Fibroblast of skin of left biceps (primary cell): ENCODE measurements at places on chromosomes 4 and X.

DNA sequence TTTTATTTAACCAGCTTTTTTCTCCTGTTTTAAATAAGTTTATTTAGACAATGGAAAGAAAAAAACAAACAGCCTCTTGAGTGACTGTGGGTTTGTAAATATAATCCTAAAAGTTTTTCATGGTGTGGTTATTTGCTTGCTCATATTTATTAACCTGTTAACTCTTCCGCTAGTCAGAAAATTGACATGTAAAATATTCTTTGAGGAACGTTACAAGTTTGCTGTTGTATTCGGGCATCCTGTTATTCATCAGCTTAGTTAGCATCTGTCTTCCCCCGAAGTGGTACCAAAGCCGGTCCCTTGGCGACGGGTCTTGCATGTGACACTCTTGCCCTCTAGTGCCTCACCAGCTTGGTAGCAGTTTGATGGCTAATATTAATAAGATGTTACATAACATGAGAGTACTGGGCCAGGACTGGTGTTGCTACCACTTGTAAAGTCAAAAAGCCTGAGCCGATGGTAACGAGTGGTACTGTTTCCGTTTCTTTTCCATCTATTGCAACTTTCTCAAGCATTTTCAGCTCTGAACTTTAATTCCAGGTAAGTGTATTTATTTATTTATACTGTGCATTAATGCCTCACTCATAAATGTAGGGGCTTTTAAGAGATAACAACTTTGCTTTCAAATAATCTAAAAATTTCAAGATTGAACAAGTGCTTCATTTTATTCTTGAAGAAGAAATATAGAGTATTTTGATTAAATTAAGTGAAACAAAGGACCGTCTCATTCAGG lies at the start of gene NDST3:
Gene NDST3 (plus strand): TSS at position 434 of the 733 bp plus-strand sequence. CDS start 19,425 bp downstream, outside the sequence.
- peak; percentile 41 for DNase-seq

GRCh38 chr4:133581996-133582619 lies 433.0 kb downstream of the PCDH10 start:
- no peak for DNase-seq

- DNase-seq = no peak
Measured at GRCh38 chrX:148495176-148495575, 5.2 kb upstream of the AFF2 start.

DNA sequence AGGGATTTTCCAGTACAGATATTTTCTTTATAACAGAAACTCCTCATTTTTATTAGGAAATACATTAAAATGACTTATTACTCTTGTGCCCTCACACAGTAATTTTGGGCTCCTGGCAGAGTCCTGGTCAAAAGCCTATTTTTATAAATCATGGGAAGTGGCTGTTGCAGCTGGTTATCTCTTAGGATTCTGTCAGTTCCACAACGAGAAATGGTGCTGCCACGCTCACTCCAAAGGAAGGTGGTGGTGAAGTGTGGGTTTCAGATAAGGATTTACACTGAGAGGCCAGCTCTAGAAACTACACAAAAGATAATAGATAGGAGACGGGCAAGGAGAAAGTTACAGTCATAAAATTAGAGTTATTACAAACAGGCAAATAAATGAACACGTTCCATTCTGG lies 159.2 kb upstream of the FAM241A start:
- DNase-seq = no peak

GRCh38 chrX:154529206-154529612 lies 13.2 kb upstream of the FAM3A start:
- DNase-seq = no peak

GRCh38 chr4:122156819-122157218 lies 4.7 kb downstream of the BLTP1 start:
- DNase-seq = no peak

GRCh38 chrX:13158911-13159310 lies 114.5 kb upstream of the FAM9C start:
- no peak for DNase-seq

DNA sequence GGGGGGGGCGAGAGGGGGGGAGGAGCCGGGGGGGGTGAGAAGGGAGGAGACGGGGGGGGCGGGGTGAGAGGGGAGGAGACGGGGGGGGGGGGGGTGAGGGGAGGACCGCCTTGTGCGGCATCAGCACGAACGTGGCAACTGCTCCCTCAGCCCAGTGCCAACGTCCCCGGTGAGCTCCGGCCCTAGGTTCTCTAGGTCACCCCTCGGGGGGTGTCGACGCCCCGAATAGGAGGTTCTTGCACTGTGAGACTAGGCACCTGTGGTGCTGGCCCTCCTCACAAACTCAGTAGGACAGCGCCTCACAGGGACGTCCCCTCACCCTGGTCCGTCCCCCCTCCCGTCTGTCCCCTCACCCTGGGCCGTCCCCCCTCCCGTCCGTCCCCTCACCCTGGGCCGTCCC lies 21.5 kb upstream of the GTPBP6 start:
- no peak for DNase-seq

DNA sequence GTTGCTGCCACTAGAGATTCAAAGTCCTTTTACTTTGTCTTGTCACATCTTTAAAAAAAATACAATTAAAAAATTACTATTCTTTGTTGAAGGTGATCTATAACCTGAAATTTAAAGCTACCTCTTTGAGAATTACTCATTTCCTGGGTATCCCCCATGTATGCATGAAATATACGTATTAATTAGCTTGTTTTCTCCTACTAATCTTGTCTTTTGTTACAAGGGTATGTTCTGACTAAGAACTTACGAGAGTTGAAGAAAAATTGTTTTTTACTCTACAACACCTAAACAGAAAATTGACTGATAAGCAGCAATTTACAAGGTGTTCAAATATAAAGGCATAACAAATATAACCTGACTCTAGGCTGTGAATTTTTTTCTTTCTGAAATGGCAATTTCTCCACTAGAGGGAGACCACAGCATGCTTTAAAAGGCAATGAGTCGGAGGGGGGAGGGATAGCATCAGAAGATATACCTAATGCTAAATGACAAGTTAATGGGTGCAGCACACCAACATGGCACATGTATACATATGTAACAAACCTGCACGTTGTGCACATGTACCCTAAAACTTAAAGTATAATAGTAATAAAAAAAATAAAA lies 249.6 kb downstream of the OPHN1 start:
- no peak for DNase-seq

DNA sequence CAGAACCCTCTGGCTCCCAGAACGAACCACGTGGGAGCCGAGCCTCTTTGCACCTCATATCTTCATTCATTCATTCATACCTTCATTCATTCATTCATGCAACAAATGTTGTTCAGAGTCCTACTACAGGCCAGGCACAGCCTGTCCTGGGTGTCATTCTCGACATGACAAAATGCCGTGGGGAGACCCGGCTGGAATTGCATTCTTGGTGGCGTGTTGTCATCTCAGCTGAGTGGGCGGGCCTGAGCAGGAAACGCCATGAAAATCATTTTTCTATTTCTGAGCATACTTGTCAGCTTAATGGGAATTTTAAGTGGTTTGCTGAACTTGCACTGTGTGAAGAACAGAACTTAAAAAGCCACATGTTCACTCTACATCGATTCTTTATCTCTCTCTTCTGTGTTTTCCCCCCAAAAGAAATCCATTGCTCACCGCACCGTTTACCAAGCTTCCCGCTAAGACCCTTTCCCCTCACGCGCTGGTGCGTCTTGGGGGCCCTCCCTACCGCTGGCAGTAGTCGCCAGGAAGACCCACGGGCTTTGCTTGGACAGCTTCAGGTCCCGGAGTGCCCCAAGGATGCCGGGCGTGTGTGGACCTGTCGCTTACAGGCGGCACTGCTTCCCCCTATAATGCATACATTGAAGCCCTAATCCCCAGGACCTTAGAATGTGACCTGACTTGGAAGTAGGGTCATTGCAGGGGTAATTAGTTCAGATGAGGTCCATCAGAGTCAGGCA lies 41.6 kb upstream of the HMX1 start:
- no peak for DNase-seq

- DNase-seq = no peak
Measured at GRCh38 chrX:153974726-153975286, 2.3 kb downstream of the TMEM187 start.

DNA sequence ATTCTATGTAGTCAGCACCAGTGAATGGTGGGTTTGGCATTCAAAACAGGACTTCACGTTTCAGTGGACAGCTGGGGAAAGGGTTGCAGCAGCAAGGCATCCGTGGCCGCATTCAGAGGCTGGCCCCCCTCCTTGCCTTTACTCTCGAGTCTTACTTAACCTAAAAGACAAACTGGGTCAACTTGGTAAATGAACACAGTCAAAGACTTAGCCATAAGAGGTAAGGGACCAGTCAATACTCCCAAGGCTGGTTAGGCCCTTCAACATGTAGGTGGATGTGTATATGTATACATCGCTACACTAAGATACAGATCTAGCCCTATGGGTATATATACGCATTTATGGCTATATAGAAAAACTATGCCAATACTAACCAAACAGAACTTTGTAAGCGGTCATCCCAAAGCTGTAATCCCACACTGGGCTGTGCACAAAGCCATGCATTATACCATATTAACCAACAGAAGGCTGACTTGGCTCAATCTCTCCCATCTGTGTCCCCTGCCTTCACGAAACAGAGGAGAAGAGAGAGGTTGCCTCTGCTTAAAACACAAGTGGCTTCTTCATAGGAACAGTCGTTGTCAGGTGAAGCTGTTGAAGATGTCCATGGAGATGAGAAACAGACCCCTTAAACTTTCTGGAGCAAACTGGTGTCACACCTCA lies 61.9 kb downstream of the TSC22D3 start:
- no peak for DNase-seq

DNA sequence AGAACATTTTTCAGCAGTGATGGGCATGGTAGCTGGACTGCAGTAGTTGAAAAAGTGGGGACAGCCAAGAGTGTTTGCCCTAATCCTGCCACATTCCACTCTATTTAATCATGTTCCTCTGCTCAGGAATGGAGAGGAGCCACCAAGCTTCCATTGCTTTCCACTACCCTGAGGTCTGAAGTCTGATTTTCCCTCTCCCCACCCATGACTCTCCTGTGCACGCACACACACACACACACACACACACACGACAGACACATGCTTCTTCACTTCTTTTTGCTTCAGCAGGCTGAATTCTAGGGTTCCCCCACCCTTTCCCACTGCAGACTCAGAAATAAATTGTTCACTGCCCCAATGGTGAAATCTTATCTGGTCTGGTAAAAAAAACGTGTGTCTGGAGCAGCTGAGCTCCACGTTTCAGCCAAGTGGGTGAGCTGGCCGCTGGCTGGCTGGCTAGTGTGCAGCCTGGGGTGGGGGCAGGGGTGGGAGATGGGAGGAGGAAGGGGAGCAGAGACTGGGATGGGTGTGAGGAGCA lies 142.7 kb upstream of the NALF2 start:
- peak; percentile 59 for DNase-seq

- no peak for DNase-seq
Measured at GRCh38 chr4:71746379-71746778, 37.5 kb downstream of the GC start.

DNA sequence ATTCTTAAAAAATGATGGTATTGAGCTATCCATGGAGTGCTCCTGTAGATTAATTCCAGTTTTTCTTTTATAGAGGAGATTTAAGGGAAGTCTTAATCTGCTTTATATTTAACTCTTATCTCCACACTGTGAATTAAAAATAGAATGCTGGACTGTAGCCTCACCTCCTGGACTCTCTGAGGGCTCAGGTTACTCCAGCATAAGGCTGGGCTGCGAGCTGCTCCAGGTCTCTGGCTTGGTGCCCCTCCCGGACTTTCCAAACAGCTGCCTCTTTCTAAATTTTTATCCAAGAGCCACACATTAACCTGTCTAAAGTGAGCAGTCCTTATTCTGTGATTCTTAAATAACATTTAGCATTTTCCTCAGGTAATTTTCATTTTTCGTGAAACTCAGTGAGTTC lies 218.7 kb upstream of the JADE1 start:
- no peak for DNase-seq

- peak; percentile 92 for DNase-seq
Measured at GRCh38 chr4:169115897-169116254, 105.8 kb upstream of the CBR4 start.

- DNase-seq = no peak
Measured at GRCh38 chrX:43141885-43142284, 363.9 kb upstream of the PPP1R2C start.

- DNase-seq = no peak
Measured at GRCh38 chr4:103012551-103012950, 7.0 kb downstream of the SLC9B1 start.

GRCh38 chr4:173014113-173014558 lies 154.5 kb upstream of the GALNT7 start:
- DNase-seq = no peak

DNA sequence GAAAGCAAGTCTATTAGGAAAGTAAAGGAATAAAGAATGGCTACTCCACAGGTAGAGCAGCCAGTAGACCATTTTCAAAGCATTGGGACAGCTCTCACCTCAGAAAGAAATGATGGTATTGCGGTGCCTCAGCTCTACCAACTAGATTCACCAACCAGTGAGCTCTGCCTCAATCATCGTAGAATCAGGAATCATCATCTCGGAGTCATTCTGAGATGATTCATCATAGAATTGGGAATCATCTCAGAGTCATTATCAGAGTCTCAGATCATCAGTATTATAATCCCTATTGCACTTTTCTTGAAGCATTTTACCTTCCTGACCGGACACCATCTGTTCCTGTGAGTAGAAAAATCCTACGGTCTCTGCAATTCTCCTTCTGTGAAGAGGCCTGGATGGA lies 17.5 kb upstream of the SAT1 start:
- DNase-seq = no peak

DNA sequence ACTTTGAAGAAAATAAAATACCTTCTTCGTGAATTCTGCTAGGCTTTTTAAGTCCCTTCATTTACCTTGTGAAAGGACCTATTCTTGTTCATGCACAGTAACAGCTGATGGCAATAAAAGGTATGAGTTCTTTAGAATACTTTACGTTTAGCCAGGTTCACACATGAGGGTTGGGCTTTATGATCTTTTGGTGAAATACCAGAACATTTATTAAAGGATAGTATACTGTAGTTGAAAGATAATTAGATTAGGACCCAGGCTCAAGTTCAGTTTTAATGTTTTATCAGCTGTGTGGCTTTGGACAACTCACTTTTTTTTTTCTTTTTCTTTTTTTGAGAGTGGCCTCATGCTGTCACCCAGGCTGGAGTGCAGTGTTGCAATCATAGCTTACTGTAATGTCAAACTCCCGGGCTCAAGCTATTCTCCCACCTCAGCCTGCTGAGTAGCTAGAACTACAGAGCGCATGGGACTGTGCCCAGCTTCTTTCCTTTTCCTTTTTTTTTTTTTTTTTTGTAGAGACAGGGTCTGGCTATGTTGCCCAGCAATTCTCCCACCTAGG lies 28.2 kb upstream of the NEIL3 start:
- DNase-seq = no peak

GRCh38 chrX:22788221-22788620 lies 211.5 kb upstream of the DDX53 start:
- DNase-seq = no peak
